ENCODE measurements at places on chromosomes 11 and 22.

GRCh38 chr22:19046719-19047609 is 75.2 kb downstream of the DGCR2 start:
- no peak for DNase-seq

DNA sequence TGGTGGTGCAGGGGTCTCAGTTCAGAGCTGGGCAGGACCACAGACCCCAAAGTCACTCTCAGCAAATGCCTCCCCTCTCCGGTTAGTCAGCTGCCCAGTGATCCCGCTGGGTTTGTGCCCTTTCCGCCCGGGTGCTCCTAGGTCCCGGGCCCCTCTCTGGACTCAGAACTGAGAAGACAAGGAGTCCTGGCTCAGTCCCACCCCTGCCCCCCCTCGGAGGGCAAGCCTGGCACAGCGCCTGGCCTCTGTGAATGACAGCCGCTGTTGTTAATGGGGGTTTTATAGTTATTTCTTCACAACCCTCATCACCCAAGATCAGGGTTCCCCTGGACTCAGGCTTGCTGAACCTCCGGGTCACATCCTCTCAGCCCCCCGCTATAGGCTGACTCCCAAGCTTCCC is 47.6 kb downstream of the ELFN2 start:
- DNase-seq: no peak

DNA sequence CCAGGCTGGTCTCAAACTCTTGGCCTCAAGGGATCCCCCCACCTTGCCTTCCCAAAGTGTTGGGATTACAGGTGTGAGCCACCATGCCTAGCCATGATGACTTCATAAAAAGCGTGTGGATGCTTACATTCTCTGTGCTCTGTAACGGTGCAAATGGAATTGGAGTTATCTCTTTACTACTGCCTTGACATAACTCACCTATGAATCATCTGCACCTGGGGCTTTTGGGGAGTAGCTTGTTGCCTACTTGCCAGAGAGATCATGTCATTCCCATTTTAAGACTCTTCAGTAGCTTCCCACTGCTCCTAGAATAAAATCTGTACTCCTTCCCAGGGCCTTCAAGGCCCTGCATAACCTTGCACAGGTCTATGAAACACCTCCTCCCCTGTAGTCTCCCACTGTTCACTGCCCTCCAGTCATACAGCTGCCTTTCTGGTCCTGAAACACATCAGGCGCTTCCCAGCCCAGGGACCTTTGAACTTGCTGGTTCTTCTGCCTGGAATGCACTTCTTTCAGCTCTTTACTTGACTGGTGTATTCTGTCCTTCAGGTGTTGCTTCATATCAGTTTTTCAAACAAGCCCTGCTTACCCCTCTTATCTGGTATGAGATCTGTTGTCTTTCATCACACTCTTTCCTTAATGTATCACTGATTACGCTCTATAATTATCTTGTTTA is 19.6 kb upstream of the MOGAT2 start:
- no peak for DNase-seq

DNA sequence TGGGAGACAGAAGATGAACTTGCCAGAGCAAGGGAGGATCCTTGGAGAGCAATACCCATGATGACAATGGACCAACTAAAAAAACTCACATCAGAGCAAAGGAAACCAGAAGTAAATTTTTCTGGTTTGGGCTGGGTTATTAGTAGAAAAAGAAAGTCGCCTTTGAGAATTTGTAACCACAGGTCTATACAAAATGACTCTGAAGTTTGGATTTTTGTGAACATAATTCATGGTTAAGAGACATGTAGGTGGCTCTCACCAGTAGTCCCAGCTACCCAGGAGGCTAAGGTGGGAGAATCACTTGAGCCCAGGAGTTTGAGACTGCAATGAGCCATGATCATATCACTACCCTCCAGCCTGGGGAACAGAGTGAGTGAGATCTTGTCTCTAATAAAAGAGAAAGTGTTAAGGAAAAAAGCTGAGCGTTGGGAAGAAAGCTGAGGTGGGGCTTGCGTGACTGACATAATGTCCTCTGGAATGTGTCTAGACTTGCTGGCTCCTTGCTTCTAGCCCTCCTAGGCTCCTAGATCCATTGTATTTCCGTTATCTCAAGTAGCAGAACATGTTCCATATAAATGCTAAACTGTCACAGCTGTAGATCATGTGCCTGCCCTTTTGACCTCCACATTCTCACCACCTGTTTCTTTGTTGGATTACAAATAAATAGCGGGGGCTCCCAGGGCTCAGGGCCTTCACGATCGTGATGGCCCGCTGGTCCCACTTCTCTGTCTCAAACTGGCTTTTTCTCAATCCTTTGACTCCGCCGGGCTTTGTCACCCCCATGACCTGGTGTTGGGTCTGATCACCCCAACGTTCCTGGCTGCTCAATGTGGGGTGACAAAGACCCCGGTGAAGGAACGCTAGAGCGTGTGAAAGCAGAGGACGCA is 56.2 kb upstream of the SC5D start:
- DNase-seq: no peak

DNA sequence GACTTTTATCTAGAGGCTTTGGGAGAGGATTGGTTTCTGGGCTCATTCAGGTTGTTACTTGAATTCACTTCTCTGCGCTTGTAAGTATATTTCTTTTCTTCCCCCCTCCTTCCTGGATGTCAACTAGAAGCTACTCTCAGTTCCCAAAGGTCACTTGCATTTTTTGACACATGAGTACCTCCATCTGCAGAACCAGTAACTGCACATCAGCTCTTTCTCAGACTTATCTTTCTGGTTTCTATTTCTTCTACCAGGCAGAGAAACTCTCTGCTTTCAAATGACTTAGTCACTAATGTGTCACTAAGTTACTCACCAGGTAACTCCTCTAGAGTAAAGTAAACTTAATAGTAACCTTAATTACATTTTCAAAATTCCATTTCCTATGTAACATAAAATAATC is 773.0 kb upstream of the LUZP2 start:
- no peak for DNase-seq

- no peak for DNase-seq
Measured at GRCh38 chr22:40193429-40194421, 16.0 kb downstream of the TNRC6B start.

- no peak for DNase-seq
Measured at GRCh38 chr11:16434036-16434435, 77.7 kb upstream of the SOX6 start.

- DNase-seq: no peak
Measured at GRCh38 chr11:34332524-34332923, 25.3 kb downstream of the ABTB2 start.

Measured in activated CD4-positive, alpha-beta T cell treated with anti-CD3 and anti-CD28 coated beads, Interleukin-2, amount 10 ng/mL, durations not matched to agents 7 days and 5 days (primary cell).